ENCODE measurements at places on chromosomes 2 and 18.

GRCh38 chr2:201347138-201347537 is 10.0 kb downstream of the FLACC1 start:
- no peak for DNase-seq

DNA sequence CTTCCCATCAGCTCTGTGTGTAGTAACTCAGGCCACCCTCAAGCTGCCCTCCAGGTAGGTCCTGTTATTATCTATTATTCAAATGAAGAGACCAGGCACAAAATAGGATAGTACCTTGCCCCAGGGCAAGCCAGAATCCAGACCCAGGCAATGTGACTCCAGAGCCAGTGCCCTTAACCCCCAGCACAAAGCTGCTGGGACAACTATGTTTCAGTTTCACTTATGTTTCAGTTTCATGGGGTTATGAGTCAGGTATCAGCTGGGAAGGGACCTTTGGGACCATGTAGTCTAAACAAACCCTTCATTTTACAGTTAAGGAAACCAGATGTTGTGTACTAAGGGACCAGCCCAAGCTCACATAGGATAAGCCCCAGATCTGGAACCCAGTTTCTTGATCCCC is 10.0 kb downstream of the HK2 start:
- no peak for DNase-seq

- no peak for DNase-seq
Observed at GRCh38 chr18:21538230-21538629, 62.3 kb downstream of the ESCO1 start.

- no peak for DNase-seq
Observed at GRCh38 chr18:53360501-53361443, 863.7 kb downstream of the MBD2 start.
